ENCODE measurements at places on chromosomes 2 and 18.

- DNase-seq, result no peak
Measured at GRCh38 chr2:236986524-236987330, 99.0 kb upstream of the COPS8 start.

- no peak for DNase-seq
Measured at GRCh38 chr2:8575834-8576423, 105.9 kb upstream of the ID2 start.

- DNase-seq, result no peak
Measured at GRCh38 chr2:50929661-50930060, 102.3 kb downstream of the NRXN1 start.

GRCh38 chr2:6011921-6012320 is 319.7 kb downstream of the SOX11 start:
- no peak for DNase-seq

DNA sequence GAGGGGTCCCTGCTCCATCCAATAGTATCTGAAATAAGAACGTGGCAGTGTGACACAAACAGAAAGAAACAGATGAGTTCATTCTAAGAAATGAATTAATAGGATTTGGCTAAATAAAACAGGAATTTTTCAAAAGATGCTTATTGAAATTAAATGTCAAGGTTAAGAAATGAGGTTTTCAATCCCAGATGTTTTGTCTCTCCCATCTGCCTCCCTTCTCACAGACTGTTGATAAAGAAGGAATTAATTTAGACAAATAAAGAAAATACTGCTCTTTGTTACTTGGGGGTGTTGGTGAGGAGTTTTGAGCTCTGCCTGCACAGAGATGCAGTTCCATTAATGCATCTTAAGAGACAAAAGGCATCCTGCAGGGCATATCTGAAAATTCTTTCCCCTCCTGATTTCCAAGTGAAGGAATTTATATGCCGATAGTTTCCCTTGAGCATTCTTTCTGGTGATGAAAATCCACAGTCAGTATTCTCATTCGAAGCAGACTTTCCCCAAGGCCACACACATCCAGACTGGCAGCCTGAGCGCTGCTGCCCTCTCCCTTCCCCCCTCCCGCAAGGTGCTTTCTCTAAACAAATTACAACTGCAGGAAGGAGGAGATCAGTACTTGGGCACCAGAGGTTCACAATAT is 385.4 kb upstream of the RND3 start:
- DNase-seq, result no peak

GRCh38 chr2:123976054-123976648 is 48.9 kb upstream of the CNTNAP5 start:
- no peak for DNase-seq

DNA sequence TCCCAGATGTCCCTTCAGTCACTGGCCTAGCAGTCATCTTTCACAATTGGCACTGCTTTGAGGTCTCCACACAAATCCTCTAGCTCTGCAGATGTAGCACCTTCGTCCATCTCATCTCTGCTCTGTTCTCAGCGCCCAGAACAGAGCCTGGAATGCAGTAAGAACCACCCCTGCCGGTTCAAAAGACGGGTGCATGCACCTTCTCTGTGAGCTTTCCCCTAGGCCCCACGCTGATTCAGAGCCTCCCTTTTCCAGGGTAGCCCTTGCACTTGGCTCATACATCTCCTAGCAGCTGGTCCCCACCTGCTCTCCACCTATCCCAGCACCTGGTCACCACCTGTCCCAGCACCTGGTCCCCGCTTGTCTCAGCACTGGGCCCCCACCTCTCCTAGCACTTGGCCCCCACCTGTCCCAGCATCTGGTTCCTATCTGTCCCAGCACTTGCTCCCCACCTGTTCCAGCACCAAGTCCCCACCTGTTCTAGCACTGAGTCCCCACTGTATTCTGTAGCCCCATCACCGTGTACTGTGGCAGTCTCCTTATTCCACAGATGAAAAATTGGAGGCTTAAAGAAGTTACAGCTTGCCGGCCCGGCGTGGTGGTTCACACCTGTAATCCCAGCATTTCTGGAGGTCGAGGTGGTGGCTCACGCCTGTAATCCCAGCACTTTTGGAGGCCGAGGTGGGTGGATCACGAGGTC is 4.7 kb upstream of the KCNF1 start:
- DNase-seq, result no peak

DNA sequence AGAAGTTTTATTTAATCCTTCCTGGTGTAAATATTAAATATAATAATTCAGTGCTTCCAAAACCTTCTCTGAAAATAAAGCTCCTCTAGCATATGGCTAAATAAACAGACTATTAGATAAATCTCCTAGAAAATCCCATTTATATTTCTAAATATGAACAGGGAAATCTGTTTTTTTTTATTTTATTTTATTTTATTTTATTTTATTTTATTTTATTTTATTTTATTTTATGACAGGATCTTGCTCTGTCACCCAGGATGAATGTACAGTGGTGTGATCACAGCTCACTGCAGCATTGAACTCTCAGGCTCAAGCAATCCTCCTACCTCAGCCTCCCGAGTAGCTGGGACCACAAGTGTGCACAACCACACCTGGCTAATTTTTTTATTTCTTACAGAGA is 673.5 kb downstream of the IRS1 start:
- DNase-seq, result no peak

DNA sequence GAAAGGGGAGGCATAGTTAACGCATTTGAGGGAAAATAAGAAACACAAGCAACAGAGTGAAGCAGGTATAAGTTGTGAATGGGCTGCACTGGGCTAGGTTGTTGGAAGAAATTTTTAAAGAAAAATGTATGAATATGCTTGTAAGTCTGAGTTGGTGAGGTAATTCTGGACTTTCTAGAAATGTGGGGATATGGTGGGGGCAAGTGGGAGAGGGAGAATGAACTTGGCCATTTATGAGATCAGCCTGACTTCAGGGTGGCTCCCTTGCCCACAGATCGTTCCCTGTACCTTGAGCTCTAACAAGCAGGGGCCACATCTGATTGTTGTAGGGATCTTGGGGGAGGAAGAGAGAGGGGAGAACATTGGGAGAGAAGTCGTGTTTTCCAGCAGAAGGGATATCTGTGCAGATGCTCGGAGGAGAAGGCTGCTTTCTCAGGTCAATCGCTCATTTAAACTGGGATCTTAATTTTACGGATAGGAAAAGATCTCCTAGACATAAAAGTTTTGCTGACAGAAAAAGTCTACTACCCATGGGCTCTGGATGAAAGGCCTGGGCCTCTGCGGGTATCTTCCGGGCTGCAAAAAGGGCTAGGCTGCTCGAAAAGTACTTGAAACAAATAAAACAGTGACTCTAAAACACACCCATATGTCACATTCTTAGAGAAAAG is 42.5 kb upstream of the FZD5 start:
- no peak for DNase-seq

DNA sequence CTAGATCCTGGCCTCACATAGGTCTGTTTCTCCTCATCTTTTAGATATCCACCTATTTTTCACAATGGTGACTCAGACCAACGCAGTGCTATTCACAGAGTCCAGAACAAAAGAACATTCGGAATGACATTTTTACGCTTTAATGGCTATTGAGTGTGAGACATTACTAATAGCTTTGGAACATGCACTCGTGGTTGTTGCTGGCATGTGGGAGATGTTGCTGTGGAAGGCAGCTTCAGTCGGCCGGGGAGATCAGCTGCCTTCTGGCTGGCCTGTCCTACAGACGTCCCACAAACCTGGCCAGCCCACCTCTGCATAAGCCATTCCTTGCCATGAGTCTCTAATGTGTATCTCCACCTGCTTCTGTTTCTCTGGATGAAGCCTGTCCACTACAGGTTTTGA is 3.4 kb downstream of the MBP start:
- DNase-seq, result no peak

DNA sequence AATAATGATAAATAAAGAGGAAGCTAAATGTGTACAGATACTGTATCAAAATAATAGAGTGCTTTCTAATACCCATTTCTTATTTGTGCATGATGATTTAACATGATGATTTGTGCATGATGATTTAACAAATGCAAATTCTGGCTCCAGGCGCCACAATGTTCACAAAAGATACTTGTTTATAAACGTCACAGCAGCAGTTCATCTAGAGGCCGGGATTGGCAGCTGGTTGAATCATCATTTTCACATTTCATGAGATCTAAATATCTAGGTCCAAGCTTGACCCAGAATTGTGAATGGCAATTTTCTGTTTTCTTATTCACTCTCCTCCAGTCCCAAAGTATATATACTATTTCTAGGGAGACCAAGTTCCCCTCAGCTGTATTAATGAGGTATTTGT is 322.0 kb downstream of the SUCLG1 start:
- no peak for DNase-seq

- no peak for DNase-seq
Measured at GRCh38 chr2:98870516-98871158, 65.4 kb downstream of the CRACDL start.

DNA sequence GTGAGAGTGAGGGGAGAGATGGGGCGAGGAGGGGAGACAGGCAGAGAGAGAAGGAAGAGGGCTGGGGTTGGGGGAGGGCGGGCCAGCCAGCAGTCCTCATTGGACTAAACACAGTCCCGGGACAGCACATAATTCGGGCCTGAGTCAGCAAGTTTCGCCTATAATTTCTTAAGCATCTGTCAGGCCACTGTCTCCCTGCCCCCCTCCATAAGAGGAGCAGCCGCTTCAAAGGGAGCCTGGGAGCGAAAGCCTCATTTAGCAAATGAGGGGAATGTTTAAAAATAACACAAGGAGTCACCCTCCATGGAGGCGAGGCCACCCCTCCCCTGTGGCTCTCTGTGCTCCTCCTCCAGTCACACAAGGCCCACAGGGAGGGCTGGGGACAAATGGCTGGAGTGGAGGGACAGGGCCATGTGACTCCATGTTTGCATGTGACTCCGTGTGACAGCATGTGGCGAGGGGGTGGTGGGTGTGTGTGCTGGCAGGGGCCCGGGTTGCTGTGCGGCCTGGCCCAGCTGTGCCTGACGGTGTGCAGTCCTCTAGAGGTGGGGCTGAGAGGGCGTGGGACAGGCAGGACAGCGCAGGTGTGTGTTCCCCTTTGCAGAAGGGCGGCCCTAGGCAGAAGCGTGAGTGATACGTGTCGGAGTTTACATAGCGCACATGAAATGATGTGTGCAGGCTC is 162.4 kb downstream of the CELF4 start:
- peak; percentile 23 for DNase-seq

DNA sequence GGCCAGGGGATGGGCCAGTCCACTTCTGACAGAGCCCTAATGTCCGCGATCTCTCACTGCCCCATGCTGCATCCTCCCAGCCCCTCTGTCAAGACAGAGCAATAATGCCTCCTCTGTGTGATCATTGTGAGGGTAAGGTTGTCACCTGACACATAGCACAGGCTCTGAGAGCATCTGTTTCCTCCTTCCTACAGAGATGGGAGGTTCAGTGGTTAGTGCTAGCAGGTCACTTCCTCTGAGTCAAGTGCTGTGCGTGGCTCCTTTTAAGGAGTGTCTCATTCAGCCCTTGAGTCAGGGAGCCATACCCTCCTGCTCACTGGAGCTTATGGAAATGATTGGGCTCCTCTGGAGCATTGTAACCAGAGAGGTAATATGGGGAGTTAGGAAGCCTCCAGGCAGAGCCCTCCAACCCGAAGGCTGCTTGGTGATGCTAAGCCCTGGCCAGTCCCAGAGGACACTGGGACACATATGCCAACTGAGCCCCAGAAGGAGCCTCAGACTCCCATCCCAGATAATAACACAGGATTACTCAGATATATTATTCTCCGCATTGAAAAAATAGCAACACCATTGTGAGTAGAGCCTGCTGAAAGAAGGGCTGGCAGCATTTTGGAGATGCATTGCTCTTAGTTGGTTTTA is 189.0 kb downstream of the GALNT1 start:
- DNase-seq, result peak; percentile 71

DNA sequence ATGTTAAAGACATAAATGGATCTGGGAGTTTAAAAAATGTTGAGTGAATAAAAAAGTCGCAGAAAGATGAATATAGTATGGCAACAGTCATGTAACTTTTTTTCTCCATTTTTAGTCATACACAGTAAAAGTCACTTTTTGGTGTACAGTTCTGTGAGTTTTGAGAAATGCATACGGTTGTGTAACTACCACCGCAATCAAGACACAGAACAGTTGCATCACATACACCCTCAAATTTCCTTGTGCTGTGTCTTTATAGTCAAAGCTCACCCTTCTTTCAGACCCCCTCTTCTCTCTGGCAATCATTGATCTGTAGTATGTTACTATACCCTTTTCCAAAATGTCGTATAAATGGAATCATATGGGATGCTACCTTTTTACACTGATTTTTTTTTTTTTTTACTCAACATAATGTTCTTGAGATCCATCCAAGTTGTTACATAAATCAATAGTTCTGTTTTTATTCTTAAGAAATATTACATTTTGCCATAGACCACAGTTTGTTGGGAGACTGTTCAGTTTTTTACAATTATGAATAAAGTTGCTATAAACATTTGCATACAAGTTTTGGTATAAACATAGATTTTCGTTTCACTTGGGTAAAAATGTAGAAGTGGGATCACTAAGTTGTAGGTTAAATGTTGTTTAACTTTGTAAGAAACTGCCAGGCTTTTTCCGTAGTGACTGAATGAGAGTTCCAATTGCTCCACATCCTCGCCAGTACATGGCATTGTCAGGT is 35.4 kb upstream of the AGFG1 start:
- DNase-seq, result no peak

DNA sequence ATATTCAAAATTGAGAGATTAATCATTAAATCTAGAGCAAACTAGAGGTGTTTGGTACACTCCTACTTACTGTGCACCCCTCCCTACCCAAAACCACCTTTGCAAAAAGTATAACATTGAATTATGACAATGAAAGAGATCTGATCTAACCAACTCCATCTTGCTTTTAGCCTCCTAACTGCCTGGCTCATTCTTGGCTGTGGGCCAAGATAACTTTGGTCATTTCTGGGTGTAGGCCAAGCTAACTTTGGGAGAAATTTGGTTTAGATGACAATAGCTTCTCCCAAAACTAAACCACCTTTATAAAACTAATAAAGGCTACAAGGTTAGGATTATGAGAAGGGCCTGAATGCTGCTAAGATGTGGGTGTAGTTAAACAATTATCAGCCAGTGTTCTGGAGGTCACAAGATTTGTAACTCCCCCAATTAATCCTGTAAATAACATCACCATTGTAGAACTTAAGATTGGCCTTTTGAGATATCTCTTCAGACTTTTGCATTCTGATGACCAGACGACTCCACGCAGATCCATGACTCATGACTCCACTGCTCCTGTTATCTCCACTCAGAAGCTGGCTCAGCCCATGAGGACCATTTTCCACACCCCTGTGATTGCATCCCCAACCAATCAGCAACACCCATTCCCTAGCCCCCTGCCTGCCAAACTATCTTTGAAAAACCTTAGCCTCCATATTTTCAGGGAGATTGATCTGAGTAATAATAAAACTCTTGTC is 160.2 kb downstream of the FBXO15 start:
- DNase-seq, result no peak

GRCh38 chr2:7045601-7046590 is 128.7 kb downstream of the RNF144A start:
- no peak for DNase-seq

GRCh38 chr2:112718863-112719370 is 1.9 kb upstream of the NT5DC4 start:
- DNase-seq, result no peak

DNA sequence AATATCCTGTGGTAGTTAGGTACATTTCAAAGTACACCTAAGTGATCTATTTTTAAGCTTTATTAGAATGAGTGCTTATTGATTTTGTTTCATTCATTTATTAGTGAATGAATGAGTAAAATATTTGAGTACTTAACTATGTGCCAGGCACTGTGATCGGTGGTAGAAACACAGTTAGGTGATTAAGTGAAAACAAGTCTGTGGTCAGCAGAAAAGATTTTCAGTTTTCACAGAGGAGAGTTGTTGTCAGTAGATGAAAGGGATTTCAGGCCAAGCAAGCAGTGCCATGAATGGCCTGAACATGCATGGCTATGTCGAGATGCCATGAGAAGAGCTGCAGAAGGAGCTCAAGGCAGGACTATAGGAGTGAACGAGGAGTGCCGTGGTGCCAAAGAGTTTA is 85.9 kb downstream of the SPTBN1 start:
- no peak for DNase-seq
